Stimulated activated CD4-positive, alpha-beta T cell treated with anti-CD3 and anti-CD28 coated beads, Interleukin-2, amount 100 ng/mL, for 48 hours (primary cell): ENCODE measurements at places on chromosomes 1 and 21.

- peak; percentile 79 for DNase-seq
Observed at GRCh38 chr1:2786329-2787162, 14.9 kb downstream of the TTC34 start.

- DNase-seq = no peak
Observed at GRCh38 chr1:237386362-237387143, 344.6 kb downstream of the RYR2 start.

GRCh38 chr1:147891088-147891487 lies 11.5 kb upstream of the GJA8 start:
- DNase-seq = no peak

DNA sequence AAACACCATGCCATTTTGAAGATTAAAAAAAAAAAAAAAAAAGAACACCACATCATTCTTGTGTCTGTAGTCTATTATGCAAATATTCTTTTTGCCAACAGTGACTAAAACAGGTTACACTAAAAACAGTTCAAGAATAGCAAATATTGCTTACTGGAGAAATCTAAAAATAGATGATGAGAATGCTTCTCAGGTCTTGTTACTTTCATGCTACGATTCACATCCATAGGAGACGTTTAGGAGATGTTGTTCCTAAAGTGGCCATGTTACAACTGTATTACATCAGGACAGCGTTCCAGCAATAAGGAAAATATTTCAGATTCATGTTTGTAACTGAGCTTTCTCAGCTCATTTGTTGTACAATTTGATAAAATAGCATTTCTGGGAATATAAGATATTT lies 32.3 kb downstream of the RAB3GAP2 start:
- no peak for DNase-seq

GRCh38 chr1:174364996-174365736 lies 82.6 kb upstream of the GPR52 start:
- DNase-seq = no peak

GRCh38 chr1:91916046-91916445 lies 30.1 kb upstream of the TGFBR3 start:
- no peak for DNase-seq

- DNase-seq = no peak
Observed at GRCh38 chr1:232306269-232306961, 323.5 kb downstream of the SIPA1L2 start.

- DNase-seq = no peak
Observed at GRCh38 chr1:211648980-211649934, 26.2 kb downstream of the NEK2 start.
